ENCODE measurements at places on chromosomes 7 and 10.

- DNase-seq: peak; percentile 98
Measured at GRCh38 chr7:33986951-33987947, 81.9 kb downstream of the BMPER start.

DNA sequence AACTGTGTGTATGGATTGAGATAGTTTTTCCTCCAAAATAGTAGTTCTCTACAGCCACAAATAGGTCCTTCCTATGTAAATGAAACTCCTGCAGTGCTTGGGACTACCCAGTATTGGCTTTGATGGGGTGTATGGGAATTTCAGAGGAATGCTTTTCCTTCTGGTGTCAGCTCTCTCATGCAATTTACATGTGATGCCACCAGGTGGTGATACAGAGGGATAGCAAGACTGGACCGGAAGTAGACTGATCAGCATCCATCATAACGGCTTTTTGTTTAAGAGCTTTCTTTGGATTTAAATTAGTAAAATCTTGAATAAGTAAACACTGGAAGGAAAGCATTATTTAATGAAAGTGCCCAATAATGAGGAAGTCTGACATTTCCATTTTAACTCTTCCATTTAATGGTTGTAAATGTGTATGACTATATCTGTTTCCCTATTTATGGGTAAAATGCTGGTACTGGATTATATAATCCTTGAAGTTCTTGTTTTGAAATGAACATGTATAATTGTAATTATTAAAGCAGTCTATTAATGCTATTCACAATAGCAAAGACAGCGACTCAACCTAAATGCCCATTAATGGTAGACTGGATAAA is 22.7 kb downstream of the DYNC1I1 start:
- DNase-seq: peak; percentile 73

- no peak for DNase-seq
Measured at GRCh38 chr7:435630-436366, 83.8 kb downstream of the PDGFA start.

DNA sequence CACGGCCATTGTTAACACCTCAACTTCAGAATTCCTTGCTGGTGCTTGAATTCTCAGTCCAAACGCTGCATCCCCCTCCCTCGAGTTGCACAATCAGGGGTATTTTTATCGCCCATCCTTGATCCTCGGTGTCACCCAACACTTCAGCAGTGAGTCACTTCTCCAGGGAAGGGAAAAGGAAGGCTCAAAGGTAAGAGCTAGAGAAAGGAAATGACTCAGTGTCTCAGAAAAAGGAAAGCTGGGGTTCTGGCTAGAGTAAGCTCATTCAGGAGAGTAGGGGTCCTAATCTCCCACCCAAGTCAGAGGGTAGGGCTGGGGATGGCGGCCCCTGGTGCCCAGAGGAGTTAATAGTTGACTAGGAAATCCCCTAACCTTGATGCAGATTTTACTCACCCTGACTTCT is 39.8 kb upstream of the TRIM8 start:
- DNase-seq: peak; percentile 84

GRCh38 chr7:80699045-80699638 is 60.7 kb downstream of the CD36 start:
- peak; percentile 86 for DNase-seq

DNA sequence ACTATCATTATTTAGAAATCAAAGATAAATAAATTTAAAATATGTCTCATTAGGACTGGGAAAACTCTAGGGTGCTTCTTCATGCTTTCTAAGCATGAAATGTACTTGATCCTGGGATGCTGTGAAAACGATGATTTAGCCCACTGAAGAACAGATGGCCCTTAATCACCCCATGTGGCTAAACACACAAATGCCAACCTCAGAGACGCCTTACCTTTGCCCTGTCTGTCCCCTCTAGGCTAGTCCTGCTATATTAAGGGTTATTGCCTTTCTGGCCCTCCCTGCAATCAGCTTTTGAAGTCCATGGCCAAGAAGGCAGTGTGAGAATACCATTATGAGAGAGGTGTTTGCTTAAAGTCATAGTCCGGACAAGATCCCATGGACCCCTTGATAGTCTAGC is 217.2 kb downstream of the TWIST1 start:
- DNase-seq: no peak

DNA sequence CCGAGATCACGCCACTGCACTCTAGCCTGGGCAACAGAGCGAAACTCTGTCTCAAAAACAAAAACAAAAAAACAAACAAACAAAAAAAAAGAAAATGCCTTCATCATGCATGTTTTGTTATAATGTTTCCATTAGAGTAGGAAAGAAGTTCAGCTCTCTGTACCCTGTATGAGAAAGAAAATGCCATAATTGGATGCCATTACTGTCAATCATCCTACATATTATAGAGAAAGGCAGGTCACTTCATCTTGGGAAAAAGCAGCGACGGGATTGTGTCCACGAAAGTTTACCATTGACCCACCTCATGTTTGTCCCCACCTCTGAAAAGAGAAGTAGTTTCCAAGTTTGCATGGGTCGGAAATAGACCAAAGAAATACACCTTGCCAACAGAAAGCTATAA is 33.8 kb downstream of the SEC61G start:
- DNase-seq: no peak

DNA sequence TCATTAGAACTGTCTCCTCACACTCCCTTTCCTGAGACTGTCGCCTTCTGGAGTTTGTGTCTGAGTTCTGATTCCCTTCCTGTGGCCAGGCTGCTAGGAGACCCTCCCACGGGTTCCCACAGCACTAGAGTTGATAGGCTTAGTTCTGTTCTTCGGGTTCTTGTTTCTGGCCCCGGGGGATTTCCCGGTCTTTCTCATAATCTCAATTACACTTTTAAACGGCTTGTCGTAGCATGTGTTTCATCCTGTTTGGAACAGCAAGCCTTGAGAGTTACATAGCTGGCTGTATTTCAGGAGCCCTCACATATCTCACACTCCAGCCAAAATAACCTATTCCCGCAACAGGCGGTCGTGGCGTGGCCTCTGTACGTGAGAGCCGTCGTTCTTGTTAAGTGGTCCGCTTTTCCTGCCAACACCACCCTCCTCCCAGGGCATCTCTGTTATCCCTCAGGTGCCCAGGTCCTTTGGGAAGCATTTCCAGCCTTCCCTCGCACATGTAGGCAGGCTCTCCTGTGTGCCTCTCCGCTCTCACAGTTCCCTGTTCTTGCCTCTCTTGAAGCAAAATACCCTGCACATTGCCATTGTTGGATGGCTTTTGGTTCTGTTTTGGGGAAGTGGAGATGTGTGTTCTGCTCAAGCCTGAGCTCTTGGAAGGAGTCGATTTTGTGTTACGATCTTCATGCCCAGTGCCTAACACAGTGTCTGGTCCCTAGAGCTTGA is 46.0 kb downstream of the CDC123 start:
- DNase-seq: no peak

DNA sequence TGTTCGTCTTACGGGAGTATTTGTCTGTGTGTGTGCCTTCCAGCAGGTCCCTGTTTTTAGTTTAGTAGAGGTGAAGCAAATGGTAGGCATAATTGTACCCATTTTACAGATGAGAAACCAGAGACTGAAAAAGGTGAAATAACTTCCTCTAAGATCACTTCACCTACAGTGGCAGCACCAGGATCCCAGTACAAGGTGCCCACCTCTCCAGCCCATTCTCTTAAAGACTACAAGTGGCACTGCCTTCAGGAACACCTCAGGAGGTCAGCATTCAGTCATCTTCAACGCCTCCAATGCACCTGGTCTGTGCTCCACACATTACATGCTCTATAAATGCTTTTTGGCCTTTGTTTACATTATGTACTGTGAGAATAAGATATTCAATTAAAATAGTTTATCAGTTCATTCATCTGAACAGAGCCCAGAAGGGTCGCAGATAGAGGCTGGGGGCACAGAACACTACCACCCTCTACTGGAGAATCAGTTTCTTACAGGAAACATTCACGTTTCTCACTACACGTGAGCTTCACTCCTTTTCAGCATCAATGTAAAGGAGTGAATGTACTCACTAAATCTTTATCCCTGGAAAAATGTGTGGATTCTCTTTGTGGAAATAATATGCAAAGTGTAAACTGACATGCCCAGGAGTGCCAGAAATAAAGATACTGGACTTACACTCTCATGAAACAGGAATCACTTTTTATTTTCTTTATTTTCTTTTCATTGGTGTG is 45.5 kb upstream of the ABLIM1 start:
- peak; percentile 64 for DNase-seq

- DNase-seq: no peak
Measured at GRCh38 chr10:126011995-126012394, 115.6 kb downstream of the FANK1 start.

DNA sequence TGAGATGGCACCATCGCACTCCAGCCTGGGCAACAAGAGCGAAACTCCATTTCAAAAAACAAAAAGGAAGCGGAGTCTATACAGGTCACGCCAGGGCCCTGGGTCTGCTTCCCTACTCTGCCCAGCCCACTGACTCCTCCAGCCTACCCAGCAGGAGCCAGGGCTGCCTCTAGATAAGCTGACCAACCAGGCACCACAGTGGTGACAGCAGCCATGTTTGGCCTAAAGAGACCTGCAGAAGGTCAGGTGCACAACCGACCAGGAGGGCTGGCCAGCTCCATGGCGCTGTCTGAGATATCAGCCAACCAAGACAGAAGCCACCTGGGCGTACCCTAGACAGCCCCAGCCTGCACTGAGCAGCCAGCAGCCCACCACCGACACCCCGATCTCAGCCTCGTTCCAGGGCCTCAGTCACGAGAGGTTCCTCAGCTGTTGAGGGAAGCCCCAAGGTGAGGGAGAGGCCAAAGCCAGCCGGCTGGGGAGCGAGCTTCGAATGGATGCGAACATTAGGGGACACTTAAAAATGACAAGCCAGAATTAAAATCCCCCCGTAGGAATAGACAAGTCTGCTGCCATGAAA is 24.4 kb upstream of the PWWP2B start:
- DNase-seq: no peak

DNA sequence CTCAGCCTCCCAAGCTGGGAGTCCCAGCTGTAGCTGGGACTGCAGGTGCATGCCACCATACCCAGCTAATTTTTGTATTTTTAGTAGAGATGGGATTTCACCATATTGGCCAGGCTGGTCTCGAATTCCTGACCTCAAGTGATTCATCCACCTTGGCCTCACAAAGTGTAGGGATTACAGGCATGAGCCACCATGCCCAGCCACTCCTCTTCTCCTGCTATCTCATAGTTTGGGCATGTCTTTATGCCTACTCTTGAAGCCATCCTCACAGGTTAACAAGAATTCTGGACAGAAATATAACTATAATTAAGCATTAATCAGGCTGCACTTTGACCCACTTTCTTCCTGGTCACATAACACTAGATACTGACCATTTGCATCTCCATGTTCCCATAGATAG is 28.6 kb upstream of the C10orf67 start:
- DNase-seq: no peak

DNA sequence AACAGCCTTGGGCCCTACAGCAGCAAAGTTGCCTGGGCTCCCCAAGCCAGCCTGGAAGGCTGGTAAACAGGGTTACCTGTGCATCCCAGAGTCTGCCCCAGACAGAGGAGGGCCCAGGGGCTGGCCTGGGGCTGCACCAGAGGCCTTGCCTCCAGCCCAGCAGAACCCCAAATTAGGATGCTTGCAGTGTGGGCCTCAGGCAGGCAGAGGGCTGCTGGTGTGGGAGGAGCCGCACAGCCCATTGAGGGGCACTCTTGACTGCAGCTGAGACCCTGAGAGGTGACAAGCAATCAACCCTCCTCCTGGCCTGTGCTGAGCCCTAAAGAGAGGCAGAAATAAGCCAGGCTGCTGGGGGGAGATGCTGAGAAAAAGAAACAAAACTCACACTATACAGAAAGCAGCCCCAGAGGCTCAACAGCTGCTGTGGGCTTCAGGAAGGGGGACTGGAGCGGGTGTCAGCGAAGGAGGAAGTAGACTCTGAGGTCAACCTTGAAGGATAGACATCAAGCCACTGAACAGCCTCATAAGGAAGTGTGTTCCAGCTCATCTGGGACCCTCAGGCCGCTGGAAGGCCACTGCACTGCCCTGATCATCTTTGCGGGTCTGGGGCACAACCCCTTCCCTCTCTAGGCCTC is 6.6 kb downstream of the AIFM2 start:
- DNase-seq: no peak

GRCh38 chr10:98617906-98618520 is 171.3 kb upstream of the HPS1 start:
- DNase-seq: no peak

- DNase-seq: no peak
Measured at GRCh38 chr7:96182424-96183158, 139.3 kb downstream of the SLC25A13 start.

GRCh38 chr10:90480466-90480865 is 377.4 kb downstream of the HTR7 start:
- no peak for DNase-seq

- DNase-seq: no peak
Measured at GRCh38 chr10:43160046-43160920, 22.0 kb downstream of the CSGALNACT2 start.

DNA sequence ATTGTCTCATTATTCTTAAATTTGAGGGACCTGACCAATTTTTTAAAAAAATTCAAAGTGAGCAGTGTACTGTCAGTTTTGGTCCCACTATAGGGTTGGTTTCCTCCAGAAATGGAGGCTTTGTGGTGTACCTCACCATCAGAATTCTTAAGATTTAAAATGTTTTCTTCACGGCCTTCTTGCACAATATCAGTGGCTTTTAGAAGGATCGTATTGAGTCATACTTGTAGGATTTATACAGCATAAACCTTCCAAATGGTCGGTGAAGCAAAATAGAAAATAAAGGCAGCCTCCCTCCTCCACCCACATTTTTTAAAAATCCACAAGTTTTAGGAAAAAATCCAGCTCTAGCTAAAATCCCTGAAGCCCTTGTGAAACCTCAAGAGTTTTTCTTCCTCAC is 126.4 kb downstream of the RNLS start:
- DNase-seq: no peak

- DNase-seq: no peak
Measured at GRCh38 chr7:32158076-32158475, 87.9 kb upstream of the PDE1C start.

- no peak for DNase-seq
Measured at GRCh38 chr10:126278851-126279250, 109.4 kb downstream of the ADAM12 start.

DNA sequence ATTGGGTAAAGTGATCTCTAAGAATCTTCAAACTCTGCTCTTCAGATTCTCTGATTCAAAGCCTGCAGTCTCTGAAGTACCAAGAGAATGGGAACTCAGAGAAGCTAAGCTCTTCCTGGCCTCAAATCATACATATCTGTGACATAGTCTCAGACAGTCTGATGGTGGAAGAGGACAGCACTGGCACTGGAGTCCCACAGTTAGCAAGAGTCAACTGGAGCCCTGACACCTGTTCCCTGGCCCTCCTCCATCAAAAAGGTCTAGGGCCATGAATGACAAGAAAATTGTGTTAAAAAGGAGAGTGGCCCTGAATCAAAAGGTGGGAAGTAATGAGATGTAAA is 37.7 kb downstream of the PRSS2 start:
- no peak for DNase-seq

- peak; percentile 25 for DNase-seq
Measured at GRCh38 chr10:28722065-28722803, 44.9 kb downstream of the BAMBI start.

- no peak for DNase-seq
Measured at GRCh38 chr10:131075218-131075770, 236.2 kb downstream of the TCERG1L start.

- no peak for DNase-seq
Measured at GRCh38 chr10:132351611-132352010, 19.6 kb downstream of the LRRC27 start.
